ENCODE measurements at places on chromosomes 6 and 20.
A peak's percentile ranks its signal among the peaks of the same experiment; 100 is the strongest.

DNA sequence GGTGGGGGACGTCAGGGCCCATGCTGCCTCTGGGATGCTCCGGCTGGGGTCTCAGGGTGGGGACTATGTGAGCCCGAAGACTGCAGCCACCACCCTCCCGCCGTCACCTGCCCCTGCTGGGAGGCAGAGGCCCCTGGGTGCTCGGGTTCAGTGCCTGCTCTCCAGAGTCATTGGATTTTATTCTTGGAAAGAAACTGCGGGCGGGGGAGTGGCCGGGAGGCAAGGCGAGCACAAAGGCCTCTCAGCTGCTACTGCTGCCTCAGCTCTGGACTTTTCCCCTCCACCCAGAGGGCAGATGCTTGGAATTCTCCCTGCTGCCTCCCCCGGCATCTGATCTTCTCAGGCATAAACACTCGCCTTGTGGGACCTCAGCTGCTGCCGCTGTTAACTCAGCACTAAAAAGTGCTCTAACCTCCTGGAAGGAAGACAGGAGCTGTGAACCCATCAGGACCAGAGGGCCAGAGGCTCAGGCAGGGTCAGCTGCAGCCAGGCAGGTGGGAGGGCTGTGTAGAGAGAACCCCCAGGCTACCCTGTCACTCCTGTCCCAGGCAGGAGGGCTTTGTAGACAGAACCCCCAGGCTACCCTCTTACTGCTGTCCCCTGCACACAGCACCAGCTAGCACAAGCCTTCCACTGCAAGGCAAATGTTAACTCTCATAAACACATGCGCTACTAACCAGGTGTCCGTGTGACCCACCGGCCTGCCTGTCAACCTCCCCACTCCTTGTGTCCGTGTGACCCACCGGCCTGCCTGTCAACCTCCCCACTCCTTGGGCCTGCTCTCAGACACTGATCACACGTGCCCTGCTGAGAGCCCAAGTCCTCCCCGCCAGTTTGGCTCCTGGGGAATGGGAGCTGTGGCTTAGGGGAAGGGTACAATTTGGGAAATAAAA lies 9.4 kb upstream of the FRMD1 start:
- DNase-seq: no peak

- no peak for DNase-seq
These were observed 39.3 kb downstream of the GSTA2 start for GRCh38 chr6:52724042-52724405.

- peak; percentile 45 for DNase-seq
These were observed 91.6 kb downstream of the PRND start for GRCh38 chr20:4813076-4813862.

GRCh38 chr6:123306334-123306733 lies 310.3 kb downstream of the CLVS2 start:
- DNase-seq: no peak

DNA sequence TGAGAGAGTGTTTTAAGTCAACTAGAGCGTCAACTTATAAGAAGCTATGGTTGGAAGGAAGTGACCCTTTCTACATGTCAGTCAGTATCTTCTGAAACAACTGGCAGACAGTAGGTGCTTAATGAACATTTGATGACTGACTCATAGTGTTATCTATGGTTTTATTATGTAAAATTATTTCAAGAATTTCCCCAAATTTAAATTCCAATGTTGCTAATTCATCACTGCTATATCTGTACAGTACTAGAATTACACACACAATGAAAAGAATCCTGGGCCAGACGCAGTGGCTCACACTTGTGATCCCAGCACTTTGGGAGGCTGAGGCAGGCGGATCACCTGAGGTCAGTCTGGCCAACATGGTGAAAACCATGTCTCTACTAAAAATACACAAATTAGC lies 721.4 kb upstream of the FLRT3 start:
- no peak for DNase-seq
